ENCODE measurements at places on chromosomes 16 and 17. TPM values are rescaled to one million over a fixed set of nuclear protein-coding genes. Genes with fewer than 3 reads are reported as not detected.

DNA sequence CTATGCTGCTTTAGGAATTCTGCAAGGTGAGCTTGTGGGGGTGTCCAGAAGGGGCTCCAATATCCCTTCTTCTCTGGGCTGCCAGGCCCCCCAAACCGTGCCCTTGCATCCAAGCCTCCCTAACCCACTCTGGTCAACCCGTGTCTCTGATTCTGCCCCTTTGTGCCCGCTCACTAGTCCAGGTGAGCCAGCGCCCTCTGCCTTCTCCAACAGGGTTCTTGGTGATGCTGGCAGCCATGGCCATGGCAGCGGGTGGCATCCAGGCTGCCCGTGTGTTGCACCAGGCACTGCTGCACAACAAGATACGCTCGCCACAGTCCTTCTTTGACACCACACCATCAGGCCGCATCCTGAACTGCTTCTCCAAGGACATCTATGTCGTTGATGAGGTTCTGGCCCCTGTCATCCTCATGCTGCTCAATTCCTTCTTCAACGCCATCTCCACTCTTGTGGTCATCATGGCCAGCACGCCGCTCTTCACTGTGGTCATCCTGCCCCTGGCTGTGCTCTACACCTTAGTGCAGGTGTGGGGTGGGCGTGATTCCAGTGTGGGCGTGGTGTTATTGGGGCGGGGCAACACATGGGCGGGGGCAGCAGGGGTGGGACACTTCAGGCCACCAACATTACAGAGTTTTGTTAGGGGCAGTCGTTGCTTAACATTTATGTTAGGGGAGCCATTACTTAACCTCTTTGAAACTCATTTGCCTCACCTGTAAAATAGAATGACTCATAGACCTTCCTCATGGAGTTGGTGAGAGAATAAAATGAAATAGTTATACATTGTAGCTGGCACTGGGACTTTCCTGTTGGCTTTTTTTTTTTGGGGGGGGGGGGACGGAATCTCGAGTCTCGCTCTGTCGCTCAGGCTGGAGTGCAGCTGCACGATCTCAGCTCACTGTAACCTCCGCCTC is 31.4 kb downstream of the ANKRD40 start:
- H3K36me3 ChIP-seq = no peaks in the 10 kb centered on the region
- no peaks in the 10 kb centered on the region for H3K27me3 ChIP-seq

AMZ2 gene
- 47.9 TPM for total RNA-seq

HBM gene
- not detected for total RNA-seq

MYH13 gene
- total RNA-seq = not detected
